ENCODE measurements at places on chromosomes 1 and 21. TPM values are rescaled to one million over a fixed set of nuclear protein-coding genes. Genes with fewer than 3 reads are reported as not detected.

The RYR2 gene
- 2.8 TPM for total RNA-seq

The GPR37L1 gene
- total RNA-seq: not detected

- H3K4me1 ChIP-seq: peaks cover 5% of the 10 kb centered on the region
- DNase-seq: no peak
- H3K27ac ChIP-seq: no peak overlapping the region
- no peaks in the 10 kb centered on the region for H3K36me3 ChIP-seq
Measured at GRCh38 chr1:62433861-62434617, 2.8 kb upstream of the USP1 start.

DNA sequence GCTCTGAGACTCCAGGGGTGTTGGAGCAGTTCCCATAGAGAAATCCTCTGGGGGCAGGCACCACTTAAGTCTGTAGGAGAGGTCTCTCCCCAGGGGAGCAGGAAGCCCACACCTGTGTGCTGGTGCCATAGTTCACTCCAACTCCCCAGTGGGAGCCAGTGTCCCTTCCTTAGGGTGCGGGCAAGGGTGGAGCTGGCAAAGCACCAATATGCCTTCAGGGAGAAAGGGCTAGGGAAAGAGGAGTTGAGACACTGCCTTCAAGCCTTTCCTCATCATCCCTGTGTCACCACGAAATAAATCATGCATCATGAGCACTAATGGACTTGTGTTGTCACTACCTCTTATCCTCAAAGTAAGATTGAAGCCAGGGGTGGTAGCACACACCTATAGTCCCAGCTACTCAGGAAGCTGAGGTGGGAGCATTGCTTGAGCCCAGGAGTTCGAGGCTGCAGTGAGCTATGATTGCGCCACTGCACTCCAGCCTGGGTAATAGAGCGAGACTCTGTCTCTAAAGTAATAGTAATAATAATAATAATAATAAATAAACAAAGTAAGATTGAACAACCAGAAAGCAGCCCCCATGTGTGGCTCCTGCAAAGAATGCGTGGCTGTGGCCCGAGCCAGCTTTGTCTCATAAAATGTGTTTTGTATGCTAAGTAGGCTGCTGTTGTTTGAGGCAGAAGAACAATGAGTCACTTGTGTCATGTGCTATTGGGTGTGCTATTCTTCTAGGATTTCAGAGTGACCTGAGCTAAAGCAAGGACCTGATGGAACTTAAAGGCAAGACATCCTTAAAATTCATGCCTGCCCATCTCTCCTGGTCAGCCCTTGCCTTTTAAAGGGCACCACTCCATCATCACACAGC is 6.7 kb upstream of the TIE1 start:
- no peak overlapping the region for H3K4me3 ChIP-seq
- no peak for DNase-seq
- H3K36me3 ChIP-seq: no peaks in the 10 kb centered on the region
- no peaks in the 10 kb centered on the region for H3K27me3 ChIP-seq
- no peaks in the 10 kb centered on the region for H3K4me1 ChIP-seq

Data from A673 (cell line).